HCT116 (cell line): ENCODE measurements at places on chromosomes 4 and X. TPM values are rescaled to one million over a fixed set of nuclear protein-coding genes. Genes with fewer than 3 reads are reported as not detected.

DNA sequence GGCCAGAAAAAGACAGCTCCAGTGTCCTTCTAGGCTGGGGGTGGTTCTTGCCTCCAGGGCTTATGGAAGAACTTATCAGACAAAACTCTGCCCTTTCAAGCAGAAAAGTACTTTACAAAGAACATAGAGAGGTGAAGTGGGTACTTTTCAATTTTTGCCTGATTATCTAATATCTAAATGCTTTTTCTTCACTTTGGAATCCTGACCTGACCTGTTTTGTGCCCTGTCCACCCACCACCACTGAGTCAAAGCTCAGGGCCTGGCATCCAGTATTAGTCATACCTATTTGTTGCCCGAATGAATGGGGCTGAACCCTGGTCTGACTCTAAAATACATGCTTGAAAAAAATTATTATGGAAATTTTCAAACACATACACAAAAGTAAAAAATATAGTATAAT is 37.2 kb downstream of the RTL9 start:
- no peak overlapping the region for H3K27ac ChIP-seq
- H3K4me1 ChIP-seq: peaks cover 5% of the 10 kb centered on the region; the same call in 1 of the 2 replicates
- H3K4me3 ChIP-seq: no peak overlapping the region
- no peaks in the 10 kb centered on the region for H3K27me3 ChIP-seq
- no peaks in the 10 kb centered on the region for H3K36me3 ChIP-seq

- no peak overlapping the region for H3K4me3 ChIP-seq
- no peaks in the 10 kb centered on the region for H3K4me1 ChIP-seq
- no peaks in the 10 kb centered on the region for H3K36me3 ChIP-seq
- no peaks in the 10 kb centered on the region for H3K27me3 ChIP-seq
- no peak for DNase-seq
These were observed 52.1 kb downstream of the PWWP3B start for GRCh38 chrX:106220177-106220576.

DNA sequence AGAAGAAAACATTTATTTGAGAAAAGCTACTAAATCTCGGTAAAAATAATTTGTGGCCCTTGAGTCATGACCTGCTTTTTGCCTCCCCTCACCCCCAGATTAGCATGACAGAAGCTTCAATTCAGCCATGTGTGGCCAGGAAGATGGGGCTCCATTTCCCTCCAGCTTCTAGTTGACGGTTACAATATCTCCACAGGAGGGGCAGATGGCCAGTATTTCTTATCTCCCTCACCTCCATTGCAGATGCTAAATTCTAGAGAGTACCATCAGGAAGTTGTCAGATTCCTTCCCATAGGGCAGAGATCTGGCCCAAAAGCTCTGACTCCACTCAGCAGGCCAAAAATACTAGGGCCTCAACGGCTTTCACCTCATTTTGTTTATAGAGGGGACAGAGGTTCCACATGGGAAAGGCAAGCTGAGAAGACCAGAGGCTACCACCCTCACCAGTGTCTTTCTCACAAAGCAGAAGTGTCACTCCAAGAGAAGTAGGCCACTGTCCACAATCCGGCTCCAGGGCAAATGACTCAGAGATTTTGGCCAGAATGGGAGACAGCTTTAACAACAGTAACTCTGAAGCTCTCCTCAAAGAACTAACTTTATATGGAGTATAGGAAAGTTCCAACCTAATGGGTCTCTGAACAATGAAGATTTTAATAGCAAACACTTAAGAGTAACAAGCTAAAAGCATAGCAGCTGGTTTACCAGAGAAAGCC is 108.3 kb downstream of the TBC1D19 start:
- no peak for DNase-seq
- no peak overlapping the region for H3K4me3 ChIP-seq
- no peaks in the 10 kb centered on the region for H3K36me3 ChIP-seq
- H3K27ac ChIP-seq: no peak overlapping the region
- peaks cover 14% of the 10 kb centered on the region for H3K4me1 ChIP-seq
- no peaks in the 10 kb centered on the region for H3K27me3 ChIP-seq

GRCh38 chr4:138772366-138772765 is 243.2 kb upstream of the NOCT start:
- H3K4me3 ChIP-seq: no peak overlapping the region
- no peaks in the 10 kb centered on the region for H3K4me1 ChIP-seq
- H3K27me3 ChIP-seq: no peaks in the 10 kb centered on the region
- no peaks in the 10 kb centered on the region for H3K36me3 ChIP-seq
- H3K27ac ChIP-seq: no peak overlapping the region

DNA sequence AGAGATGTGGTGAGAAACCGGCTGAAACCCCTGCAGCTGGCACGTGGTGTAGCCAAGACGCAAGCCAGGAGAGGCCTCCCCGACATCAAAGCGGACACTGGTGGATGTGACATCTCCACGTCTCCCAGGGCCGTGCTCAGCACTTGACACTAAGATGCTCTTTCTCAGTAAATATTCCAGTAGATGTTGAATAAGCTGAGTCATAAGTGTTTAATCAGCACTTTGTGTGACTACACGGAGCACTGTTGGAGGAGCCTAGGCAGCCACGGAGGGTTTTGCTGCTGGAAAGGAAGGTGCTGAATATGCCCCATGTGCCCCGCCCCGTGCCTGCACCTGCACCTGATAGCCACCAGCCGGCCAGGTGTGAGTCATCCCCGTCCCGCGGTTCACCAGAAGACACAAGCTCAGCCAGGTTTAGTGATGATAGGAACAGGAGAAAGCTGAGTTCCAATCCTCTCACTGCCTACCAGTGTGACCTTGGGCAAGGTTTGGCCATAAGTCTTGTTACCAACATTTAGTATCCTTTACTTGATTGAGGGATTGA is 29.0 kb upstream of the C4orf50 start:
- H3K36me3 ChIP-seq: no peaks in the 10 kb centered on the region
- H3K4me3 ChIP-seq: no peak overlapping the region
- peaks cover 6% of the 10 kb centered on the region for H3K4me1 ChIP-seq
- peaks cover 38% of the 10 kb centered on the region; the same call in 1 of the 2 replicates for H3K27me3 ChIP-seq
- peak; percentile 36 for DNase-seq
- H3K27ac ChIP-seq: no peak overlapping the region

GRCh38 chr4:54097152-54097551 is 2.8 kb upstream of the GSX2 start:
- H3K4me1 ChIP-seq: peaks cover 2% of the 10 kb centered on the region; the same call in 1 of the 2 replicates
- peaks cover 30% of the 10 kb centered on the region for H3K27me3 ChIP-seq
- no peak overlapping the region for H3K27ac ChIP-seq
- H3K4me3 ChIP-seq: no peak overlapping the region
- no peaks in the 10 kb centered on the region for H3K36me3 ChIP-seq
- DNase-seq: no peak

DNA sequence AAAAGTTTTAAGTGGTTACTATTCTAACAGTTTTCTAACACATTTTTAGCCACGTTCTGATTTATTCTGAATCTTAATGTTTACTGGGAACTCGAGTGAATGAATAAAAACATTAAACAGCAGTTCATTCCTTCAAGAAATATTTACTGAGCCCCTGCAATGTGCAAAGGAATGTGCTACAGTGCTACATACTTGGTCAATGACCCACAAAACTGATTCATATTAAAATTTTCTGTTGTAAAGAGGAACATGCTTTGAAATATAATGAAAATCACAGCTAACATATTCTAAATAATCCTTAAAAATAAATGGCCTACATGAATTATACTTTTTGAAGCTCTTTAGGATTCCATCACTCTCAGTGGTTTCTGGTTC is 78.7 kb downstream of the ARAP2 start:
- H3K36me3 ChIP-seq: no peaks in the 10 kb centered on the region
- no peaks in the 10 kb centered on the region for H3K4me1 ChIP-seq
- DNase-seq: no peak
- no peaks in the 10 kb centered on the region for H3K27me3 ChIP-seq
- H3K27ac ChIP-seq: no peak overlapping the region
- H3K4me3 ChIP-seq: no peak overlapping the region

DNA sequence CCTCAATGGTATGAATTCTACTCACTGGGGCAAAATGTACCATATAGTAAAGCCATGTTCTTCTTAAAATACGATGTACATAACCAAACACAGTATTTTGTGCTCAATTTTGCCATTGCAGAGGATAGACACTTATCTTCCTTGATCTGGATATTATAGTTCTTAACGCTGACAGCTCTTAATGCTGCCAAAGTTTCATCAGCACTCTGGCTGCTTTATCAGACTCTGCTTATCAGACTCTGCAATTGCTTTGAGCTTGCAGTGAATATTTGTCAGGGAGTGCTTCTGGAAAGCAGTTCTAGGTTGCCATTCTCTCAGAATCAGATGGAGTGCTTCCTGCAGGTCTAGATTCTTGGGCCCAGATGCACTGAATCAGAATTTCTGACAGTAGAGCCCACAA is 863.1 kb downstream of the CCSER1 start:
- no peaks in the 10 kb centered on the region for H3K27me3 ChIP-seq
- no peaks in the 10 kb centered on the region for H3K36me3 ChIP-seq
- H3K4me3 ChIP-seq: no peak overlapping the region
- no peaks in the 10 kb centered on the region for H3K4me1 ChIP-seq
- H3K27ac ChIP-seq: no peak overlapping the region

TAF7L gene
- 0.22 TPM for total RNA-seq
